Prostate gland (tissue), 2 donors: ENCODE measurements at places on chromosomes 2 and 18. TPM values are rescaled to one million over a fixed set of nuclear protein-coding genes. Genes with fewer than 3 reads are reported as not detected.

INHA gene
- total RNA-seq = 0.96 TPM

UGT1A6 gene
- total RNA-seq = 0.85 TPM

WDPCP gene
- total RNA-seq = 12.6 TPM

RBKS gene
- 1.6 TPM for total RNA-seq

MAP3K19 gene
- total RNA-seq = not detected

HOXD1 gene
- 2.3 TPM for total RNA-seq

ALPP gene
- not detected for total RNA-seq

GRCh38 chr2:176071330-176072291 lies 12.2 kb downstream of the EVX2 start:
- H3K4me1 ChIP-seq = no peaks in the 10 kb centered on the region
- H3K27me3 ChIP-seq = peaks cover 9% of the 10 kb centered on the region

GRCh38 chr2:178002038-178002437 lies 70.5 kb downstream of the PDE11A start:
- no peak overlapping the region for H3K4me3 ChIP-seq
- H3K4me1 ChIP-seq = no peaks in the 10 kb centered on the region
- DNase-seq = no peak
- H3K36me3 ChIP-seq = no peaks in the 10 kb centered on the region

DNA sequence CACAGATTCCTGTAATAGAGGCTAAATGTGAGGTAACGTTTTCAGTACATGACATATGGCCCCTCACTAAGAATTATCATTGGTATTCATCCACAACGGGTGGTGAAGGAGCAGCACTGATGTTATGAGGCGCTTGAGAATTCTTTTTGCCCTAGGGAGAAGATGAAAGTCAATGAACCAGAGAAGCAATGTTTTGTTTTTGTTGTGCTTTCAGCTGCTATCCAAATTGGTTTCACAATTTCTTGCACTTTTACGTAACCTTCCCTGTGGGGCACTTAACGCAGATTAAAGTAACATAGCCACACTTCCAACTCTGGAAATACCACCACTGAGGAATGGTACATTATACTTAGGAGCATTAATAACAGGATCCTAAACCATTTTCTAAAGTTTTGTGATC lies 13.3 kb upstream of the CCDC85A start:
- no peaks in the 10 kb centered on the region for H3K36me3 ChIP-seq
- H3K4me3 ChIP-seq = no peak overlapping the region
- no peaks in the 10 kb centered on the region for H3K4me1 ChIP-seq
- no peak overlapping the region for H3K27ac ChIP-seq

GRCh38 chr2:17517481-17518211 lies 594 bp downstream of the RAD51AP2 start:
- H3K27ac ChIP-seq = no peak overlapping the region
- H3K4me3 ChIP-seq = peak overlapping the region; percentile 21
- DNase-seq = no peak
- H3K36me3 ChIP-seq = no peaks in the 10 kb centered on the region

GRCh38 chr18:12844391-12844790 lies 39.6 kb downstream of the PTPN2 start:
- no peaks in the 10 kb centered on the region for H3K36me3 ChIP-seq
- H3K4me3 ChIP-seq = no peak overlapping the region
- no peaks in the 10 kb centered on the region for H3K27me3 ChIP-seq
- H3K27ac ChIP-seq = no peak overlapping the region

DNA sequence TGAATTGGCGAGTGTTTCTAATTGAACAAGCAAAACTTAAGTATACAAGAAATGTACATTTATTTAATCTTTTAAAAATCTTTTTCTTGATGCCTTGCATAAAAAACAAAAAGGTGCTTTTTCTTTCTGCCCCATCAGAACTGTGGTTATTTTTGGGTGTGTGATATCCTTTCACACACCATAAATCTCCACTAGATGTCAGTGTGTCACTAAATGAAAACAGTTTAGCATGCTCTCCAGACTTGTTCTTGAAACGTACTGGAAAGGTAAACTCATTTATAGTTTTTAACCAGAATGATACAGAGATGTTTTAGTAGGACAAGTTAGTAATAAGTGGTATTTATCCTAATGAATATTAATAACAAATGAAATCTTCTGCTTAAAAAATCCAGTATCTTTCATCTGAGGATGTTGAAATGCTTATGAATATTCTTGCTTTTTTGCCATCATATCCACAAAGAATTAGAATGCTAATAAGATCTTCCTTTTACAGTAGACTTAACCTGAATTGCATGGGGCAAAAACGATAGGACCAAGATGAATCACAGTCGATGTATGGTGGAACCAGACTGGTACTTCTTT lies 96.8 kb downstream of the UBE2E3 start:
- H3K27me3 ChIP-seq = no peaks in the 10 kb centered on the region
- DNase-seq = no peak
- no peak overlapping the region for H3K27ac ChIP-seq
- H3K36me3 ChIP-seq = no peaks in the 10 kb centered on the region
- H3K4me1 ChIP-seq = no peaks in the 10 kb centered on the region
